NCI-H1694 (cell line): ENCODE measurements at places on chromosomes 3 and 15.

GRCh38 chr3:4501437-4501836 is 8.3 kb downstream of the ITPR1 start:
- DNase-seq = no peak

- no peak for DNase-seq
These were observed 29.8 kb upstream of the ALDH1A3 start for GRCh38 chr15:100849855-100850218.

DNA sequence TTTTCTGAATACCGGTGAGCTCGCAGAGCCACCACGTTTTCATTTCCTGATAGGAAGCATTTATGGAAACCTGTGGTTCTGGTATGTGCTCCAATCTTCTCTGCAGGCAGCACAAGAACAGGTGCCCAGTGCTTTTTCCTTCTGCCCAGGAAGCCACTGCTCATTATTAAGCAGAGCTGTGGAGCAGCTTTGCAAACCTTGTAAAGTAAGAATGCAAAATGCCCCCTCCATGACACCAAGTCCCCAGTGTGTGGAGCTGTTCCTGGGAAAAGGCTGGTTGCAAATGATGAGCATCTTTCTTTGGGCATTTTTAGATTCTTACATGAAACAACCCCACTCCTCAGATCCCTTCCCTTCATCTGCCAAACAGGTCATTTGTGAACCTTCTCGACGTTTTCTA is 65.7 kb upstream of the MRPL3 start:
- DNase-seq = no peak

DNA sequence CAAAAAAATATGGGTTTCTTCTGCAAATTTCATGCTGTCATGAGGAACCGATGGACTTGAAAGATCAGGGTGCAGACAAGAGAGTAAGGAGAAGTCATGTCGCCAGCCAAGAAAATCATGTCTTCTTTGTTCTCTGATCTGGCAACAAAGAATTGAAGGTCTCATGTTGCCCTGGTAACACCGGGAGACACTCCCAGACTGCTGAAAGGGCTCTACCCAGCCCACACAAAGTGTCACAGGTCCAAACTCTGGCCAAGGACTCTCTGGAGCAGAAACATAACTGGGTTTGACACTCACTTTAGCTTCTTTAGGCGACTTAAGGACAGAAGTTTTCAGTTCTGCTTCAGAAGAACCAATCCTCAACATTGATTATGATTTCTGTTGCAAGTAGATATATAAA is 42.9 kb downstream of the SIDT1 start:
- DNase-seq = no peak

DNA sequence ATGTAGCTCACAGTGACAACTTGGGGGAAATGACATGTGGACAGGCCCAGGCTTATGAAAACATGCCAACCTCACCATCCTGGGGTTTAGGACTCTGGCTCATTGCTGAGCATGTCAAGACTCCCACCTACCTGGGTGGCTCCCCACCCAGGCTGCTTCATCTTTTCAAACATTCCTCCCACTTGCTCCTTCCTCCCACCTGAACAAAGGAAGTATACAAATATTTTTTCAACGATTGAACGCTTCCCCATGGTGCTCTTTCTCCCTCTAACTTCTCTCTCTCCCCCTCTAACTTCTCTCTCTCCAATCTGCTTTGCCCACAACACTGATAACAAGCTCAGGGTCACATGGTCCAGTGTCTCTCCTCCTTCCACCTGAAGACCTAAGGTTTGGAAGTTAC is 27.7 kb upstream of the CPEB1 start:
- DNase-seq = no peak

GRCh38 chr15:87778358-87778757 is 478.2 kb downstream of the NTRK3 start:
- DNase-seq = no peak

DNA sequence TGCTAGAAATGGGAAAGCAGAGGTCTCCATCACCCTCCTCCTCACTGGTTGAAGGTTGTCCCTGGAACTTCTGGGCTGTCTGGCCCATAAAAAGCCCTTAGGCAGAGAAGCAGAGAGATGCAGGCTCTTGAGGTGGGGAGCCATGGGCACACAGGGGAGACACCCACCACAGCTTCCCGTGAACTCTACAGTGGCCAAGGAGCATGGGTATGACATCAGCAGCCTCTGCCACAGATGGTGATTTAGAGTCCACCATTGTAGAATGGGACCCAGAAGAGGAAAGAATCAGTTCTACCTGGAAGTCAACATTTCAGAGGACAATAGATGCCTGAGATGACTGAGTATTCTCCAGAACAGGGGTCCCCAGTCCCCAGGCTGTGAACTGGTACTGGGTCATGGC is 105.6 kb upstream of the LRRN1 start:
- no peak for DNase-seq

DNA sequence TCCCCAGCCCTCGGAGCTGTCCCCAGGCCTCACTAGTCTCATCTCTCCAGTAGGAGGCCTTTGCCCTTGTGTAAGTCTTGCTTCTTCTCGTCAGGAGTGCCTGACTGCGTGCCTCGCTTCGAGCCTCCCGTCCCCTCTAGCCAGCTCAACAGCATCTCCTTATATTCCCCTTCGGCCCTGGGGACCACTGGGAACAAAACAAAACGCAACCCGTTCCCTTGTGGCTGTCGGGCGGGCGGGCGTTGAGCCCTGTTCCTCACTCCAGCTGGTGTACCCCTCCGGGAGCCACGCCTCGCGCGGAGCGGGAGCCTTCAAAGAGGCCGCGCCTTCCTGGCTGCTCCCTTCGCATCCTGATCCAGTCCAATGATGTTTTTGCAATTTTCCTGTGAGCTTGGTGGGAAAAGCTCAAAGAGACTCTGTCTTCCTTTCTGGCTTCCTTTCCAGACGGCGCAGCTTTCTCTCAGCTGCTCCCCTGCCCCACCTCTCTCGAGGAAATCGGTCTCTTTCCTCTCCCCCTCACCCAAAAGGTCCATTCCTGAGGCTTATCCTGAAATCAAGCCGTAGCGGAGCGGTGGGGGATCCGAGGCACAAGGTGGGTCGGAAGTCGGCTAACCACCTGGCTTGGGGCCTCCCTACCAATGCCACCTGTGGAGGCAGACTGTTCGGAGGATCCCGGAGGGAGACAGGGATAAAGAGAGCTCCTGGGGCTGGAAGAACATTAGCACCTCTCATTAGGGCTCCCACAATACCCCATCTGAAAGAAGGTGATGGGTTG is 33.4 kb upstream of the SRP14 start:
- no peak for DNase-seq

DNA sequence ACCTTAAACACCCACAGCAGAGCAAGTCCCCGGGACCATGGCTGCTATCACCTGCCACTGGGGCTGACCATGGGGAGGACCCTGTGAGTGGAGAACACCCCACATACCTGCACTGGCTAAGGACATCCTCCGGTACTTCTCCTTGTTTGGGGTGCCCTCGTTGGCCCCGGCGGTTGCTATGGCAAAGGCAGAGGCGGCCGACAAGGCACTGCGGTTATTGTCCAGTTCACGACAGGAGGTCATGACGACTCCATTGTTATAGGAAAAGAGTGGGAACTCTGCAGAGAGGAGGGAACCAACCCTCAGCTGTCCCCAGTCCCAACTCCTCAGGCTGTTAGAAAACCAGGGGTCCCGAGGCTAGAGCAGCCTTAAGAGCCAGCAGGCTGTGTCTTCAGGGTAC is 54.8 kb upstream of the CTSH start:
- DNase-seq = no peak

DNA sequence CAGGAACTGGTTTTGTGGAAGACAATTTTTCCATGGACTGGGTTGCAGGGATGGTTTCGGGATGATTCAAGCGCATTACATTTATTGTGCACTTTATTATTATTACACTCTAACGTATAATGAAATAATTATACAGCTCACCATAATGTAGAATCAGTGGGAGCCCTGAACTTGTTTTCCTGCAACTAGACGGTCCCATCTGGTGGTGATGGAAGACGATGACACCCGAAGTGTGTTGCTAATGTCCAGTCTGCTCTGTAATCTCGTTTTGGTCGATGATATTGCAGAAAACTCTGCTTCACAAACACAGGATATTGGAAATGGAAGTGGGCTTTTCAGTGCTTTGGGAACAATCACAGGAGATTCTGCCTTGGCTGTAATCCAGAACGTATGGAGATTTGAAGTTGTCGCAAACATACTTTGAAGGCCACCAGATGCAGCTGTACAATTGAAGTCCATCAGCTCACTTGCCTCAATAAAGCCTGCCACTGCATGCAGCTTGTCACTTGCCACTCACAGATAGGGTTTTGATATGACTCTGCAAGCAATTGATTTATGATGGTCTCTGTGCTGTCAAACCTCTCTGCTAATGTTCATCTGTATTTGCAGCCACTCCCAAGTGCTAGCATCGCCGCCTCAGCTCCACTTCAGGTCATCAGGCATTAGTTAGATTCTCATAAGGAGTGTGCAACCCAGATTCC is 141.7 kb downstream of the TJP1 start:
- no peak for DNase-seq

DNA sequence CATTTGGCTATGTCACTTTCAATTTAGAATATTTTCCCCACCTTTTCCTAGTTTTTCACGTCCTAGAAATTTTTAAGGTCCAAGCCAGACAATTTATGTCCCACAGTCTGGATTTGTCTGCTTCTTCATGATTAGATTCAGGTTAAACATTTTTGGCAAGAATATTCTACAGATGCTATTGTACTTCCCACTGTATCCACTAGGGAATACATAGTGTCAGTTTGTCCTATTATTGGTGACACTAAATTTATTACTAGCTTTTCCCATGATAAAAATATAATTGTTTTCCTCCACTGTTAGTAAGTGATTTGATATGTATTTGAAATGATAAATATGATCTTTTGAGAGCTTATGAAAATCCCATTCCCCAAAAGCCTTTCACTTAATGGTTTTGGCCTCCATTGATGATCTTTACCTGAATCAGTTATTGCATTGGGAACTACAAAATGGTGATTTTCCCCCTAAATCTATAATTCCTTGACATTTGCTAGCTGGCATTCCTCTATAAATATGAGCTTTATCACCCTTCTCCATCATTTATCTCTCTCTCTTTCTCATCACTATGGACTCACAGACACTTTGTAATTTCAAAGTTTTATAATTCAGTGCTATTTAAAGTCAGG is 8.3 kb downstream of the ARL14 start:
- DNase-seq = no peak
